ENCODE measurements at places on chromosomes 7 and 10.

- peak; percentile 22 for DNase-seq
Observed at GRCh38 chr7:157502701-157503111, 165.9 kb downstream of the DNAJB6 start.

GRCh38 chr10:2256241-2256640, 518.9 kb upstream of the ADARB2 start:
- DNase-seq: no peak

- DNase-seq: no peak
Observed at GRCh38 chr7:128197589-128197988, 43.5 kb upstream of the LEP start.

DNA sequence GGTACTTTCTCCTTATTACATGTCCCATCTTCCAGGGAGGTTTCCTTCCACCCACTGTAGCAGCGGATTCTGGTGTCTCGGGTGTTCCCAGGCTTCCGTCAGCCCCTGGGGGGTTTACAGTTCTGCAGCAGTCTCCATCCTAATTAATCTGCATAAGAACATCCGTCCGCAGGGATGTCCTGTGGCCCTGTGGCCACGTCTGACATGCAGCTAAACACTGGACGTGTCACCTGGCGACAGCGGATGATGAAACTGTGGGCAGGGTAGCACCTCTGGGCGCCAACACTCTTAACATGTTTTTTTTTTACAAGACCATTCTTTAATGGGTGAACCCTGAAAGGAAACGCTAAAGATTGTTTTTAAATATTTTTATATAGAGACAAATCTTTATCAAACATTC, 58.2 kb downstream of the DIP2C start:
- DNase-seq: no peak

DNA sequence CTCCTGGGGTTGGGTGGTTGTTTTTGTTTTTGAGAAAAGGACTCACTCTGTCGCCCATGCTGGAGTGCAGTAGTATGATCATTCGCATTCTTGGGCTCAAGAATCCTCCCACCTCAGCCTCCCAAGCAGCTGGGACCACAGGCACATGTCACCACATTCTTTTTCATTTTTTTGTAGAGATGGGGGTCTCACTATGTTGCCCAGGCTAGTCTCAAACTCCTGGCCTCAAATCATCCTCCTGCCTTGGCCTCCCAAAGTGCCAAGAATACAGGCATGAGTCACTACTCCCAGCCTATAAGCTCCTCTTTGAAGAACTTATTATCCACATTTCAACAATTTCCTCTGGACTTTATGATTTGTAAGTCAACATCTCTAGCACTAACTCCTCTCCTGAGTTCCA, 102.7 kb downstream of the KMT2C start:
- no peak for DNase-seq

DNA sequence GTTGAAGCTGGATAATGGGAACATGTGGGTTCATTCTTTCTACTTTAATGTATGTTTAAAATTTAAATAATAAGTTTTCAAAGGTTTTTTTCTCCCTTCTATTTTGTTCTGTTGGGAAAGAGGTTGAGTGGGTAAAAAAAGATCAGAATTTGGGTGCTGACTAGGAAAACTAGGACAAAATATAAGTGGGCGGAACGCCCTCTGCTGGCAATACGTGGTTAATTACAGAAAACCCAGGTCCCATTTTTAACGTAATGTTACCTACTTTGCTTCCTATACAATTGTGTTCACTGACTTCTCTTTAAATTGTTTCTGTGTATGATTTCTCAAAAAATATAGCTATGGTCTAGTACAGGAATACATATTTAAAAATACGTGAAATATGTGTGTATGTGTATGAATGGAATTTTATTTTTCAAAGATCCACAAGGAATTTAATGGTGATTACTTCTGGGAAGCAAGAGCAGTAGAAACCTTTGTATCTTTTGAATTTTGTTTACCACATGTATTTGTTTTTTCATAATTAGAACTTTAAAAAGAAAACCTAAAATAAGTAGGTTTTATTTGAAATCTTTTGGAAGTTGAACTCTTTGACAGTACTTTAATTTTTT, 8.7 kb downstream of the ECD start:
- DNase-seq: peak; percentile 19
